ENCODE measurements at places on chromosomes 1 and 21.
A peak's percentile ranks its signal among the peaks of the same experiment; 100 is the strongest.

DNA sequence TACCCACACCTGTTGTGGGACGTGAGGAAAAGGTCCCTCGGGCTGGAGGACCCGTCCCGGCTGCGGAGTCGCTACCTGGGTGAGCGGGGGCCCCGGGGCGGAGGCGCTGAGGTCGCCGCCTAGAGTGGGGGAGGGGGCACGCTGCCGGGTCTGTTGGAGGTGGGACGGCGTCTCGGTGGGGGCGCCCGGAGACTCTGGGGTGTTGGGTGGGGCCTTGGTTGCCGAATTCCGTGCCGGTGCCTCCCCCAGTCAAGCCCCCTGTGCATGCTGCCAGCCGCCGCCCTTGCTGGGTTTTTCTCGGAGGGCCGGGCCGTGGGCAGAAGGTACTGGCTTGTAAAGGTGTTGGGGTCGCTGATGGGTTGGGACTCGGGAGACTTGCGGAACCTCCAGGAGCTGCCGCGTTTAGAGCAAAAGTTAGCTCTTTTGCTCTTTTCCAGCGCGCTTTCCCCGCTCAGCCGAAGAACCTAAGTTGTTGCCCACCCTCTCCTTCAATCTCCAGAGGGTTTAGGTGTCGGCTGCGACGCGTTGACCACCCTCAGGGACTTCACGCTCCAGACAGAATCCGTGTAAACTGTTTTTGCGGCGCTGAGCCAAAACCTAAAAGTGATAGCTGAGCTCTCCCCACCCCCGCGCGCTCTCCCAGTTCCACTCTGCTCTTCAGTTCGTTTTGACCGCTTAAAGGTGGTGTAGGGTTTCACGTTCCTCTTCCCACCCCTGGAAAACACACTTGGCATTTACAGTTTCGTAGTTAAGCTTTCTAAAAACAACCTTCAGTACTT is at the start of gene MPC2:
TSS of gene MPC2 (minus strand) at position 143 of the 779 bp plus-strand sequence. CDS start 1,231 bp downstream, outside the sequence.
- peak; percentile 73 for DNase-seq

DNA sequence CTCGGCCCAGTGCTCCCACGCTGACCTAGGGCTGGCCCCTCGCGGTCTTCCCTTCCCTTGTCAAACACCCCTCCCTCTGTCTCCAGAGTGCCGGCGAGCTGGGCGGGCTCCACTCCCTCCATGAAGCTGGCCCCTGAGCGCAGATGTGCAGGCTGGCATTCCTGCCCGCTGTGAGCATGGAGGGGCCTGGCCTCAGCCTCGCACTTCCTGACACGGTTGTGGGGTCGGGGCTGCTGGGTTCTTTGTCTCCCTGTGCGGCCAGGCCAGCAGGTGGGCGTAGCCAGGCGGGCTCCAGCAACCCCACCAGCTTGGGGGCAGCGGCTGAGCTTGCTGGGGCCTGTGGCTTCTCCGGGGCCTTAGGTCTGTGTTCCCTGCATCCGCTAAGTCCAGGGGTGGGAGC is 14.2 kb upstream of the PEX10 start:
- no peak for DNase-seq

GRCh38 chr1:224357626-224358124 is 996 bp downstream of the CNIH4 start:
- DNase-seq: no peak

DNA sequence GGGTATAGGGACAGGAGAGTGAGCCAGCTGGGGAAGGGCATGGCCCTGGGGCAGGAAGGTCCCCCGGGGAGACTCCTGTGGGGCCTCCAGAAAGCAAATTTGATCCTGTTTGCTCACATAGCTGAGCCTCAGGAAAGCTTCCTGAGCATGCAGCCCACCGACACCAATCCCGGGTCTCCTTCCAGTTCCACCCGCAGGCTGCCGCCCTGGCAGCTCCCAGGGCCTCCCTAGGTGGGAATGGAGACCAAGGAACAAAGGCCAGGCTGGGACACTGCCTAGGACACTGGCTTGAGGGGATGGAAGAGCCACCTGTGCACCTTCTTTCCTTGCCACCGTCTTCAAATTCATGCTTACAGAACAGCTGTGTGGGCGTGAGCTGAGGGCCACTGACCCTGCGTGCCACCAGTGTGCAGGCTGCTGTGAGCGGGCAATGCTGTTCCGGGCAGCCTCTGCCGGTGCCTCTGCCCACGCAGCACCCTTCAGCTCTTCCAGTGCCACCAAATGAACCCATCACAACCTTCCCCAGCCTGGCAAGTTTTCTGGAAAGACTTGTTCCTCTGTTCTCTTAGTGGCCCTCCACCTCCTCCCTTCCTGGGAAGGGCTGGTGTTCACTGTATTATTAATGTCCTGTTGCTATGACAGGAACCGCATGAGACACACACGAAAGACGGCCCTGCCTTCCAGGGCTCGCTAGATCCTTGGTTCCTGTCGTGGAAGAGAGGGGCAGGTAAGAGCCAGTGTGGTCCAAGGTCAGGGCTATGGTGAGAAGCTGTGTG is 53.6 kb downstream of the ACBD3 start:
- no peak for DNase-seq

DNA sequence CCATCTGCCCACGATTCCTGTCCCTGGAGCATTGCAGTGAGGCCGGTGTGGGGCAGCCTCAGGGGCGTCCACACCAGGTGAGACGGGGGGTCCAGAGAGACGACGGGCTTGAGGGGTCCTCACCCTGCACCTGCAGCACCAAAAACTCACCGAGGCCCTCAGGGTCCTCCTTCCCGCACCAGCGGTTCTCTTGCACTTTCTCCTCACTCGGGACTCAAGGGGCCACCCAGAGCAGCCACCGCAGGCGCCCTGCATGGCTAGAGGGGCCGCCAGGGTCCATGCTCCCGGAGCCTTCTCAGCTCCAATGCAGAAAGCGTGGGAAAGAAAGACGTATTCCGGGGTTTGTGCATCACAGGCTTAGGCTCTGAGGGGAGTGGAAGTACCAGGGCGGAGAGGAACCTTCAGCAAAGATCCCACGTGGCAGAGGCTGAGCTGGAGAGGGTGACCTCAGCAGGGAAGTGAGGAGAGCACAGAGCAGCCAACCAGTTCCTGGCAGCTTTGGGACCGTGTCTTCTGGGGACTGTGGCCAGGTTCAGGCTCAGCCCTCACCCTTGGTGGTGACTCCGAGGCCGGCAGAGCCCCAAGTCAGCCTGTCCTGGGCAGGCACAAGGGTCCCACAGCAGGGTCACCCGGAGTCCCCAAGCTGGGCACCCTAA is 19.5 kb upstream of the COL6A2 start:
- DNase-seq: no peak

DNA sequence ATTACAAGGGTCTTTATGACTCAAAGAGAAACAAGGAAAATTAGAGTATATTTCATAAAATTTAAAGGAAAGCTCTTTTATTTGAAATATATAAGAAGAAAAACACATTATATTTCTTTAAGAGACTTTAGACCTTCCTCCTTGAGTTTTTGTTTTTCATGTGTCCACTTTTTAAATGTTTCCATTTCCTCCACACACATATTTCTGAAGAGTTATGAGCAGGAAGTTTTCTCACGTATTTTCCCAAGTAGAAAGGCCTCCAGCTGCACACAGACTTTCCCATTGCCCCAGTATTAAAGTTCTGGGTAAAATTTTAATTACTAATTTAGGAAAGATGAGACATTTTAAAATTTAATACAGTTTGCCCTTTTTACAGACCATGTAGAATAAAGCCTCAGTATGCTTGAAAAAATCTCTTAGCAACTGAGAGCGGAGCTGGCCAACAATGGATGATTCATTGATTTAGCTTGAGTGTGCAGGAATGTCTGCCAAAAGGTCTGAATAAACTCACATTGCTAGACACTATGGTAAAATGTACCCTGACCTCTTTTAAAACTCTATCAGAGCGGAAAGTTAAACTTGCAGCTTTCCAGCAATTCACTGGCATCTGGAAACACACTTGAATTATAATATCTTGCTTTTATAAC is 57.9 kb downstream of the DDAH1 start:
- no peak for DNase-seq

GRCh38 chr1:210695026-210695425 is 366.3 kb downstream of the HHAT start:
- no peak for DNase-seq

DNA sequence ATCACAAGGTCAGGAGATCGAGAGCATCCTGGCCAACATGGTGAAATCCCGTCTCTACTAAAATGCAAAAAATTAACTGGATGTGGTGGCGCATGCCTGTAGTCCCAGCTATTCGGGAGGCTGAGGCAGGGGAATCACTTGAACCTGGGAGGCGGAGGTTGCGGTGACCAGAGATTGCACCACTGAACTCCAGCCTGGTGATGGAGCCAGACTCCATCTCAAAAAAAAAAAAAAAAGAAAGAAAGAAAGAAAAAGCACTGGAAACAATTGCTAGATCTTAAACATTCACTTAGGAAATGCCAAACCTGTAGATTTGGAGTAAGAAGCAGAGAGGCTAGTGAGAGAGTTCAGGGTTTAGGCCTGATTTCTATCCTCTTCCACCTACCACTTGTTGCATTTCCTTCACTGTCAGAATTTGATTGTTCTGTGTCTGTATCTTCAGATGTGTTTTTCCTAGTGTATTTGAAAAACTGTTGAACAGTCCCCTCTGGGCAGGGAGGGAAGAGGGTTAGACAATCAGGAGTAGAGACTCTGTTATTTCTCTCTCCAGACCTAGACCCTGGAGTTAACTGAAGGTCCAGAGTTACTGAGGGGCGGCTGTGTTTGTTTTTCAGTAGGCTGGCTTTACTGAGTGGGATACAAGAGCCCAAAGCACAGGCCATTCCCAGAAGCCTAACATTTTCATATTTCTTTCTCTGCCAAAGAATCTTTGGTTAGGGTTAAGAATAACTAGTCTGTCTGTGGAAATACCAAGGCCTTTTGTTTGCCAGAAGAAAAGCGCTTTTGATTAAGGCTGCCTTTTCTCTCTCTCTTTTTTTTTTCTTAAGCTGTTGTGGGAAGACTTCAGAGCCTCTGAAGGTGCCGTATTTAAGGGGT is 31.1 kb upstream of the MACF1 start:
- no peak for DNase-seq

DNA sequence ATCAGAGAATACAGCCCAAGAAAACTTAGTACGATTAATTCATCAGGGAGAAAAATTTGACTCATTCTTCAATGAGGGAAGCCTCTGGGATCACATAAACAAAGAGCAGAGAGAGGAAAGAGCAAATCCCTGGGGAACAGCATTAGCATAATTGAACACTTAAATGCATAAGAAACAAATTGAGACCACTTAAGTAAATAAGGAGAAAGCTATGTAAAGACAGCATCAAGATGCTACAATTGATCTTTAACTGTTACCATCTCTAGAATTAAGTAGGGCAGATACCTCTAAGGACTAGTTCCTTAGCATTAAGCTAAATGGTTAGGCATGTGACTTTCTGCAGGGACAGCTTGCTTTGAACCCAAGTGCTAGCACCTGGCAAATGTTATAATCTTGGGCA is 265.1 kb upstream of the NEGR1 start:
- peak; percentile 43 for DNase-seq

DNA sequence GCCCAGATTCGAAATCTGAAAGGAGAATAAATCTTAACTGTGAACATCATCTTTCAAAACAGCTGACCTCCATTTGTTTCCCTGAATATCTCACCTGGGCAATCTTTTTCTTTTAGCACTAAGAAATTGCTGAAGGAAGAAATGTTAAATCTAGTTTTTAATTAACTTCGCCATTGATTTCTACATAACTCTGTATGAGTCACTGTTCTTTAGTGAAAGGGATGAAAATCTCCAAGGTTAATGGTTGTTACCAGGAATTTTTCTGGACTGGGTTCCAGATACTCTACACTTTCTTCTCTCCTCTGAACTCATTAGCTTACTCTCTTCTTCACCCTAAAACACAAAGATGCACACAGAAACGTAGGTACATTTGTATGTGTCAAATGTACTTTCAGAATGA is 235.7 kb downstream of the BACH1 start:
- no peak for DNase-seq

DNA sequence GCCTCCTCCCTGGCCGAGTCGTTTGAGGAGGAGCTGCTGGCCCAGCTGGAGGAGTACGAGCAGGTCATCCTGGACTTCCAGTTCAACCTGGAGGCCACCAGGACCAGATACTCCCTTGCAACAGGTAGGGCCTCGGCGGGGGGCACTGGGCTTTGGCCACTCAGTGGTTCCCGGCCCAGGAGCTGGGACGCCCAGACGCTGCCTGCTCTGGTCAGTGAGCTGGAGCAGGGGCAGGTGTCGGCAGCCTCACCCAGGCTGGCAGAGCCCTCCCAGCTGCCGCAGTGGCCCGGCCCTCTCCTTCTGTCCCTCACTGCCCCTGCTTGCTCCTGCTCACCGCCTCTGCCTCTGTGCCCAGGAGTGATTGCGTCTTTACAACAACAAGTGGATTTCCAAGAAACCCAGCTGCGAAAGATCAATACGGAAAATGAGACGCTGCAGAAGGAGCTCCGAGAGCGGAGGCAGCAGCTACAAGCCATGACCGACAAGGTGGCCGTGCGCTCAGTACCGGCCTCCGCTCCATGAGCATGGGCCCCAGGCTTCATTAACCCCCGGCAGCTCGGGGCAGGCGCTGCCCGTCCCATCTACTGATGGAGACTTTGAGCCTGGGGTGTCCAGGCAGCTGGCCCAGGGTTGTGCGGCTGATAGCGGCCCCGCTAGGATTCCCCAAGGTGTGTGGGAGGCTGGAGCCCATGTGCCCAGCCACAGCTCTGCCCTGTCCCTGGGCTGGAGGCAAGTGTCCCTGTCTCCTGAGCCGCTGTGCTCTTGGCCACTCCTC is 9.0 kb upstream of the SMIM1 start:
- DNase-seq: no peak

DNA sequence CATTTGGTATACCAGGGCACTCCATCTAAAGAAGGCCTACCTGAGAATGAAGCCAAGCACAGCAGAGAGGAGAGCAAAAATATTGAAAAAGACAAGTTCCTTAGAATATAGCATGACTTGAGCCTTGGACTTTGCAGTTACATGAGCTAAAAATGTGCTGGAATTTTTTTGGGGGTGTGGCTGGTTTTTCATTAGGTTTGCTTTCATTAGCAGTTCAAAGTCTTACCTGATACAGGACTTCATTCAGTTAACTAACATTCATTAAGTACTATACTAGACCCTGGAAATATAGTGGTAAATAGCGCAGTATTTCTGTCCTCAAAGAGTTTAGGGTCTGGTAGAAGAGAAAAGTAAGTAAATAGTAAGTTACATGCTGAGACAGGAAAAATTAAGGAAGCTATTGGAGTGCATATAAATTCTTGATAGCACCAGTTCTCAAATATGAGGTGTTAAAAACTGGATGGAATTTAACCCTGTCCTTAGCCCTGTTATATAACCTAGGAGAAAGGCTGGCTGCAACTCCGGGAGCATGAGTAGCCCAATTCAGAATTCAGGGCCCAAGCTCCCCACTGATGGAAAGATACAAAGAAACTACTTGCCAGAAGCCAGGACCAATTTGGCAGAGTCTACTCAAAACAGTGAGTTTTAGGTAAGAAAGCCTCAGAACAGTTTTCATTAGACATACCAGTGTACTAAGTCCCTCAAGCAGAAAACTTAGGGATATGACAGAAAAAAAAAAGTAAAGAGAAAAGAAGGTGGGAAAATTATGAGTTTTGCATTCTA is 3.1 kb upstream of the DOCK7 start:
- DNase-seq: no peak

Measured in NCI-H345 (cell line).